ENCODE measurements at places on chromosomes 2 and 18. TPM values are rescaled to one million over a fixed set of nuclear protein-coding genes. Genes with fewer than 3 reads are reported as not detected.

DNA sequence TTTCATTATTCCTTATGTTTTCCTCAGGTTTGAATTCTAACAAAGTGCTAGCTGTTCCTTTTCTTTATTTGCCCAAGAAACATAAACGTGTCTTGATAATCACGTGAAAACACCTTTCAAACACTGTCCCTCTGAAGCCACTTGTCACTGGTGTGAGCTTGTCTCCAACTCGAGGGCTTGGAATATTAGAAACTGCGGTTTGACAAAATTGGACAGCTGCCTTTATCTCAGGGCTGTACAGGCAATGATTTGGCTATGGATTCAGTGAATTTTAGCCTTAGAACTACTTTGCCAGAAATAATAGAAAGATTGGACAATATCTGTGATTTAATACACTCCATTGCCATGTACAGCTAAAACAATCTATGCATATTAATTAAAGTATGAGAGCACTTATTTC lies 763.0 kb upstream of the ACVR2A start:
- no peak overlapping the region for H3K4me3 ChIP-seq
- H3K27me3 ChIP-seq = no peaks in the 10 kb centered on the region
- H3K27ac ChIP-seq = no peak overlapping the region

DNA sequence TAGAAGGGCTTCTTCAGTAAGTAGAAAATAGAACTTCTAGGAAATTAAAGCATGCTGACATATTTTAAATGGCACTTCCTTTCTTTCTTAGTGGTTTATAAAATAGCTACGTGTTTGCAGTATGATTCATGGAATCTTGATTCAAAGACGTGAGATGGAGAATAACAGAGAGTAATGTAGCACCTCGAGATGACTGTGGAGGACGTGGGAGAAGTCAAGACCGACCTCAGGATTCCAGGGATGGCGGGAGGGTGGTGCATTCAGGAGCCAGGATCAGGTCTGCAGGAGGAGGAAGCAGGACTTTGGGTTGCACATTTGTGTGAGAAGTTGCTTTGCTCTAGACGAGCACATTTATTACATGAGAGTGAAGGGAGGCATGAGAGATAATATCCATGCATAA lies 56.0 kb downstream of the DCDC2C start:
- peaks cover 28% of the 10 kb centered on the region for H3K27me3 ChIP-seq
- H3K4me1 ChIP-seq = no peaks in the 10 kb centered on the region
- no peak for DNase-seq
- no peak overlapping the region for H3K27ac ChIP-seq
- H3K36me3 ChIP-seq = no peaks in the 10 kb centered on the region

DNA sequence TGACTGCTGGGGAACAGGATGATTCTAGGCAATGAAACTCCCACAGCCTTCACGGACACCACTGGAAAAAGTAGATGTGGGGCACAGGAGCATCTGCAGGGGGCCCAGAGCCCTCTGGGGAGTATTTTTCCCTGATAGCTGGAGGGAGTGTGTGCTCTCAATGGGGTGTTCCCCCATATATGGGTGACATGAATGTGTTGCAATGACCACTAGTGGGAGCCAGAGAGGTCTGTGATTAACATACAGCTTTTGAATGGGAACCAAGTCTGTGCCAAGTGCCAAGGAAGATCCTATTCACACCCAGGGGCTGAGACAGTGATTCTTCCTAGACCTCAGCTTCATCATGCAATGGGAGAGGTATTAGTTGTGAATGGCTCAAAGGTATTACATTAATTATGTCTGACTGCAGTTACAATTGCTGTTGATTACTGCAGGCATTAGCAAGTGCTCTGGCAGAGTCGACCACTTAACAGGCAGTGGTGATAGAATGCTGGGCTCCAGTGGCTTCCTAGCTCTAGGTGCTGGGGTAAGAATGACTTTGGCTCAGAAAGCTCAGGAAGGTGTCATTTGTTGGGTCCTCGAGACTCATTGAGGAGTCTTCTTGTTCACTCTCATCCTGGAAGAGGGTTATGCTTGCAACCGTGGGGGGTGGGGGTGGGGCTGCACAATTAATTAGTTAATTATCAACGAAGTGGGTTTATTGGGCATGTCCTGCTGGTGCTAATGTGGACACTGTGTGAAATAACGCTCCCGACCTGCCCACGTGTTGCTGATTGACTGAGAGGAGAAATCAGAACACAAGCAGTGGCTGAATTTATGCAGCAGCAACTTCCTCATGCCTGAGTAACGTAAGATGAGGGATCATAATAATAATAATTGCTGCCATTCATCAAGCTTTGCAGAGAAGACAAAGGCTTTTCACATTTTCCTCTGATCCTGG lies 194.1 kb downstream of the CLIP4 start:
- H3K27me3 ChIP-seq = peaks cover 92% of the 10 kb centered on the region
- DNase-seq = peak; percentile 72
- H3K4me3 ChIP-seq = no peak overlapping the region
- no peaks in the 10 kb centered on the region for H3K4me1 ChIP-seq
- no peak overlapping the region for H3K27ac ChIP-seq
- no peaks in the 10 kb centered on the region for H3K36me3 ChIP-seq

The HNMT gene
- total RNA-seq = 56.5 TPM

- H3K36me3 ChIP-seq = no peaks in the 10 kb centered on the region
- H3K4me3 ChIP-seq = no peak overlapping the region
- no peaks in the 10 kb centered on the region for H3K4me1 ChIP-seq
- H3K27ac ChIP-seq = no peak overlapping the region
Observed at GRCh38 chr18:7196421-7196820, 34.5 kb upstream of the LRRC30 start.

The UGT1A8 gene
- total RNA-seq = not detected

The MEP1B gene
- total RNA-seq = not detected

Measured in Calu3 (cell line).